ENCODE measurements at places on chromosomes 1 and 21.

GRCh38 chr1:34781844-34782391 lies 904 bp downstream of the GJB3 start:
- no peak overlapping the region for H3K27ac ChIP-seq
- no peaks in the 10 kb centered on the region for H3K36me3 ChIP-seq
- no peak for DNase-seq
- peaks cover 16% of the 10 kb centered on the region for H3K27me3 ChIP-seq
- no peaks in the 10 kb centered on the region for H3K4me1 ChIP-seq

- peaks cover 4% of the 10 kb centered on the region for H3K36me3 ChIP-seq
- H3K4me3 ChIP-seq: no peak overlapping the region
- no peak for DNase-seq
- H3K27me3 ChIP-seq: no peaks in the 10 kb centered on the region
Observed at GRCh38 chr1:31694069-31694963, 9.5 kb downstream of the COL16A1 start.

DNA sequence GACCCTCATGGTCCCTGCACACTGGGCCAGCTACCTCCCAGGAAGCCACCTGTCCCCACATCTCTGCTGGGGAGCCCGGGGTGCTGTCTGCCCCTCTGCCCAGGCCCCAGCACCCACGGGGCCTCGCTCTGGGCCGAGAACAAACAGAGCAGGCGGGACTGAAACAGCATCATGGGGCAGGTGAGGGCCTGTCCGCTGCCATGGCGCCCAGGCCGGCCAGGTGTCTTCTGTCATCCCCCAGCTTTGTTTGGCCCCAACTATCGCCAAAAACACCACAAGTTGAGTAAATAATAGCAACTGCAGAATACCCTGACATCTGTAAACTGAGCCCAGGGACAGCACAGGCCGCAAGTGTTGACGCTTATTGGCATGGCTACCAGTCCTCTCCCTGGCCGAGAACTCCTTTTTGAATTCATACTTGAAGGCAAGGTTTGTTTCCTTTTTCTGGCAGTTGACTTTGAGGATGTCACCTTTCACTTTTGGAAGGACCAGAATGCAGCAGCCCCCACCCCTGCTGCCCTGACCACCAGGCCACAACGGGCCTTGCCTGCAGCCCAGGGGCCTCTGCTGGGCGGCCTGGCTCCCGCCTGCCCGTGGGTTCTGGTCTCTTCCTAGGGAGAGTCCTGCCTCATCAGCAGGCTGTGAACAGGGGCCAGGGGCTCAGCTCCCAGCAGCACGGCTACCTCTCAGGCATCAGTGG lies 152.7 kb downstream of the CASZ1 start:
- H3K27ac ChIP-seq: no peak overlapping the region
- H3K4me3 ChIP-seq: no peak overlapping the region
- H3K36me3 ChIP-seq: peaks cover 3% of the 10 kb centered on the region
- peaks cover 5% of the 10 kb centered on the region for H3K4me1 ChIP-seq
- no peak for DNase-seq
- H3K27me3 ChIP-seq: no peaks in the 10 kb centered on the region

DNA sequence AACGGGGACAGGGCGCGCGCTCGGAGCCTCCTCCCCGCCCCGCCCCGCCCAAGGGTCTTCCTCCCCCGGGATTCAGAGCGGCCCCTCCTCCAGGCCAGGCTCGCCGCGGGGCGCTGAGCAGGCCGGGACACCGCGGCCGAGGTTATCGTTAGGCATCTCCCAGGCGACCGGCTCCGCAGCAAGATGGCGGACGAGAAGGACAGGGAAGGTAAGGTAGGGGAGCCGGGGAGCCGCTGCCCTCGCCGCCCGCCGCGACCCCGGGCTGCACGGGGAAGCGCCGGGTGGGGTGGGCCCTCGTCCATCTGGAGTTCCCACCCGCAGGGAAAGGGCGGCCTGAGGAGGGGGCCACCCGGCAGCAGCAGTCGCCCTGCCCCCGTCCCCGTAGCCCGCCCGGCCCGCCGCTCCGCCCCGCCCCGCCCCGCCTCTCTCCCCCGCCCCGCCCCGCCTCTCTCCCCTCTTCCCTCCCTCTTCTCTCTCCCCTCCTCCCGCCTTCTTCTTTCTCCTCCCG lies 105.9 kb upstream of the HNRNPU start:
- no peaks in the 10 kb centered on the region for H3K36me3 ChIP-seq
- peak overlapping the region; percentile 73 for H3K4me3 ChIP-seq
- peak overlapping the region; percentile 98 for H3K27ac ChIP-seq

DNA sequence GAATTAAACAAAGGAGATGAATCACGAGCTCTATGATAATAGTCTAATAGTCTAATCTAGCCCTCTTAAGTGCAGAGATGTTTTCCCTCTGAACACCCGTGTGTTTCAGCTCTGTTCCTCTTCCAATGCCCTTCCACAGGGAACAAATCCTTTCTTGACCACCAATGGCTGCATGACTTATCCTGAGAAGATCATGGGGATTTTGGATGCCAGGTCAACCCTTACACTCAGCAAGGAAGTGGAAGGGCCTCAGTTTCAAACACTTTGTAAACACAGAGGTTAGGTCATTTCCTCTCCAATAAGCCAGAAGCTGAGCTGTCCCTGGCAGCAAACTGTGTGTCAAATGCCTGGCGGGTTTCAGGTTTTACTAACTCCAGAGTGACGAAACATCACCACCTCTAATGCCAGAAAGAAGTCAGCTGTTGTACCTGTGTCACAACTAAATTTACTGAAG lies 200.0 kb downstream of the GABPA start:
- no peaks in the 10 kb centered on the region for H3K36me3 ChIP-seq
- peaks cover 16% of the 10 kb centered on the region for H3K4me1 ChIP-seq
- no peak overlapping the region for H3K4me3 ChIP-seq

Measured in psoas muscle (tissue), 8 donors.